ENCODE measurements at places on chromosomes 3 and 15.

GRCh38 chr3:136162322-136162721, 33.8 kb downstream of the MSL2 start:
- no peak for DNase-seq

DNA sequence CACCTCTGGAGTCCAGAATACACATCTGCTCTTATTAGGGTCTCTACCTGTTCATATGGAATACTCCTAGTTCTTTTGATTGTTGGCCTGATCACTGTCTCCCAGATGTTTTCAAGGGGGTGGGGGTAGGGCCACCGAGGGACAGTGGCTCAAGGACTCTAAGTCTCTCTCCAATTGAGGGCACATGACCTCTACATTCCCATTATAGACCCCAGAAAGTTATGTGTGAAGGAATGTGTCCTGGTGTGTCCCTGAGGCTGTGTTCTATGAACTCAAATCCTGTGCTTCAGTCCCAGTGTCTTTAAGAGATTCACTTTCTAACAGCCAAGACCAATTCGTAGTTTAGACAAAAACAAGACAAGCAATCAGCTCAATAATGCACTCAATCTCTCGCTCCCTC, 357.4 kb downstream of the ERC2 start:
- no peak for DNase-seq

- DNase-seq: no peak
These were observed 16.0 kb upstream of the WDR49 start for GRCh38 chr3:167669699-167670098.

GRCh38 chr15:88949734-88950400, 36.7 kb upstream of the MFGE8 start:
- no peak for DNase-seq

- DNase-seq: peak; percentile 56
These were observed 71.9 kb downstream of the MGLL start for GRCh38 chr3:127750226-127751031.

- no peak for DNase-seq
These were observed 138.3 kb downstream of the ANXA2 start for GRCh38 chr15:60259469-60259868.

DNA sequence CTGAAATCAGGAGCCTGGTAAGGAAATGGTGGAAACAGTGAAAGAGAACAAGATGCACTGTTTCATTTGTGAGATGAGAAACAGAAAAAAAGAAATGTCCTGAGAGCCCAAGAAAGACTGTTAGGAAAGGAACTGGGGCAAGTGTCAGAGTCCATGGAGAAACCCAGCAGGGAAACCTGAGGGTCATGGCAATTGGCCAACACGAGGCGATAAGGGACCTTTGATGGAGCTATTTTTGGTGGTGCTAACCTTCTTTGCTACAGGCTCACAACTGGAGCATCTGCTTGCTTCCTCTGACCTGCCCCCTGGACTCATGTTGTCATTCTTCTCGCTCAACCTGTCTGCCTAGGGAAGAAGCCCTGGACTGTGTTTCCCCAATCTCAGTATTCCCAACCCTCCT, 4.2 kb upstream of the TMEM41A start:
- DNase-seq: no peak

DNA sequence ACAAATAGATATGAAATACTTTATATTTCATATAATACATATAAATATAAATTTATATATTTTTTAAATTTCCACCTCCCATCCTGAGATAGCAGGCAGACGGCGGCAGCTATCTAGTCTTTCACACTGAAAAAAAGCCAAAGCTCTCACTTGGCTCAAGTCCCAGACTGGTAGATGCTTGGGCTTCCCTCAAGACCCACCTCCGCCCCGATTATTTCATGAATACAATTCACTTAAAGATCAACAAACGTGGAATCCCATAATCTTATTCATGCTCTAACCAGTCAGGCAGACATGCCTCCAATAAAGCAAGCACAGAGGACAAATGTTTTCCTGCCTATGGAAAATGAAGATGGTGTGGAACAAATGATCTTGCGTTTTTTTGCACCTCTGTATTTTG, 275.9 kb upstream of the NR2F2 start:
- no peak for DNase-seq

DNA sequence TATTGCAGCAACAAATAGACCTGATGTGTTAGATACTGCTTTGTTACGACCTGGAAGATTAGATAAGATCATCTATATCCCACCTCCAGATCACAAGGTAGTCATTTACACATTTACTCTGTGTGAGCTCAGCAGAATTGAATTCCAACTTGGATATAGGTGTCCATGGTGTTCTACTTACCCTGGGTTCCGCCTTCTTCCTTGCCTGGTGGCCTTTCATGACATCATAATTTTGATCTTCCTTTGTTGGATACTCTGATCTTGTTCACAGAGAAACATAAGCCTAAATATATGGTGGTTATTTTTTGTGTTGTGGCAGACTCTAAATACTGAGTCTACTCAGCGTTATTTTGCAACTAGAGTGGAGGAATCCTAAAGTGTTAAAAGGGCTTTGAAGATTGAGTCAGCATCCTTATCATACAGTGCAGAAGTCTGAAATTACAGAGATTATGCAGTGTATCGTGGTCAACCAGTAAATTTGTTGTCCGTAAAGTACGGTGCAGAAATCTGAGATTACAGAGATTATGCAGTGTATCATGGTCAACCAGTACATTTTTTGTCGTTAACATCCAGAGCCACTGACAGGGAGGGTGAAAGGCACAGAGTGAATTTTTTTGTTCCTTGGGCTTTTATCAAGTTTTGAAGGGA, 39.1 kb upstream of the GATM start:
- no peak for DNase-seq

GRCh38 chr15:75732809-75733451, 20.3 kb upstream of the CSPG4 start:
- DNase-seq: no peak

DNA sequence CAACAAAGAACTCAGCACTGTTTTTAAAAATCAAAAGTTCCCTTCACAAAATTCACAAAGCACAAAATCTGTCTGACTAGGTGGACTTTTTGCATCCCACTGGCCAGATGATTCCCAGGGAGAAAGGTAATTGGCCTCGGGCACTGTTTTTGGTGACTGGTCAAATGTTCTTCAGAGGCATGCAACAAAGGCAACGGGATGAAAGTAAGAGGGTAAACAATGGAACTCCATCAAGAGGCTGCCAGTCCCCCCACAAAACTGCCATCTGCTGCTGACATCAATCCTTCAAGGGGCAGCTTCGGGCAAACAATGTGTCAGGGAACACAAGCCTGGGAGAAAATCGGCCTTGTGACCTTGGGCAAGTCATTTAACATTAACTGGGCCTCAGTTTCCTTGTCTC, 3.3 kb downstream of the SRGAP3 start:
- no peak for DNase-seq

DNA sequence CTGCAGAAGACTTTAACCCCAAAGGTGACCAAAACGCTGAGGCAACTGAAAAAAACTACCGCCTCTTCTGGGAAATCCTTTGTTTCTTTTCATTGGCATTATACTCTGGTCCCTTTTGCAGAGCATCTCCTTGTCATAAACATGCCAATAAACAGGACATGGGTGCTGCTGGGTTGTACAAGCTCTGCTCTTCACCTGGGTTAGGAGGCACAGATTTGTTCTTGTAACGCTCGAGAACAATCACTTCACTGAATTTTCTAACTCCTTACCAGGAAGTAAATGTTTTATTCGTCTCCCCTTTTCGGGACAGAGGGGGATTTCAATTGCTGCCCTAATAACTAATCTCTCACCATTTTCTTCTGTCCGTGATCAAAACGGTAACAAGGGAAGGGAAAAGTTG, 1.3 kb downstream of the PLCH1 start:
- DNase-seq: no peak

- no peak for DNase-seq
These were observed 23.1 kb downstream of the LRRC31 start for GRCh38 chr3:169846458-169847193.

DNA sequence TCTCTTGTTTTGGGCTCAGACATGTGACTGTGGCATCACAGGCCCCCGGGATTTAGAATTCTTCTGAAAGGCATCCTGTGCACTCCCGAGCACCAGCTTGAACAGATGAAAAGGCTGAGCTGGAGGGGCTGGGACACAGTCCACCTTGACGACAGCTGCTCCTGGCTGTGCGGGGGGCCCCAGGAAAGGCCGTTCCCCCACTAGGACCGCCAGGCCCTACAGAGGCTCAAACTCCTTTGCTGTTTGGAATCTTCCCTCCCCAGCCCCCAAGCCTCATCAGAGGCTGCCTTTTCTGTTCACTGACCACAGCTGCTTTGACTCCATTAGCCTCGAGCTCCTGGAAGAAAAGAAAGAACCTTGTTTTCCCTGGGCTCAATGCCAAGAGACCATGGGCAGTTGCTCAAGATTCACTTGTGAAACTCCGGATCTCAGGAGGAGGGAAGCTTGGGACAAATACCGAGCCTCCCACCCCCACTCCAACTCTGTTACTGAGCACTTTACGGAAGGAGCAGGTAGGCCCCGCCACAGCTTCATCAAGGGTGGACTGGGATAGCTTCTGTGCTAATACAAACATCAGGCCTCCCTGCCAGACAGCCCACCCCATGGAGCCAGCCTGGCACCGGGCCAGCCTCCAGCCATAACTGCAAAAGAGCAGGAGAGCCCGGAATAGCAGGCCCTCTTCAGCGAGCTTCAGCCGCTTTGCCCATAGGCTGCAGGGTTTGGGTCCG, 15.7 kb downstream of the CIDEC start:
- no peak for DNase-seq

GRCh38 chr3:43810797-43811196, 120.1 kb downstream of the ABHD5 start:
- DNase-seq: no peak

GRCh38 chr3:18809640-18810305, 338.5 kb upstream of the KCNH8 start:
- no peak for DNase-seq

- DNase-seq: no peak
These were observed 551 bp downstream of the NCBP2 start for GRCh38 chr3:196941729-196942225.

DNA sequence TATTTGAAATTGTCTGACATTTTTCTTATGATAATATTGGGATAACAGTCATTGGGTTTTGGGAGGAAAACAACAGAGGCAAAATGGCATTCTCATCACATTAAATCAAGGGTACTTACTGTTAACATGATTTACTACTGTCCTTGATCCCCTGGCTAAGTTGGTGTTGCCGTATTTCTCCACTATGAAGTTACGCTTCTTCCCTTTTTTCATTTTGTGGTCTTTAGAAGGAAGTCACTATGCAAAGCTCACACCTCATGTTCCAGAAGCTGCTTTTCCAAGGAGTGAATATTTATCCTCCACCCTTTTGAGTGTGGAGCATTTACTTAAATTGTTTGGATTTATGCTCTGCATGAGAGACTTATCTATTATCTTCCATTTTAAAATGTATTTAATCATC, 63.7 kb downstream of the ALCAM start:
- DNase-seq: no peak

DNA sequence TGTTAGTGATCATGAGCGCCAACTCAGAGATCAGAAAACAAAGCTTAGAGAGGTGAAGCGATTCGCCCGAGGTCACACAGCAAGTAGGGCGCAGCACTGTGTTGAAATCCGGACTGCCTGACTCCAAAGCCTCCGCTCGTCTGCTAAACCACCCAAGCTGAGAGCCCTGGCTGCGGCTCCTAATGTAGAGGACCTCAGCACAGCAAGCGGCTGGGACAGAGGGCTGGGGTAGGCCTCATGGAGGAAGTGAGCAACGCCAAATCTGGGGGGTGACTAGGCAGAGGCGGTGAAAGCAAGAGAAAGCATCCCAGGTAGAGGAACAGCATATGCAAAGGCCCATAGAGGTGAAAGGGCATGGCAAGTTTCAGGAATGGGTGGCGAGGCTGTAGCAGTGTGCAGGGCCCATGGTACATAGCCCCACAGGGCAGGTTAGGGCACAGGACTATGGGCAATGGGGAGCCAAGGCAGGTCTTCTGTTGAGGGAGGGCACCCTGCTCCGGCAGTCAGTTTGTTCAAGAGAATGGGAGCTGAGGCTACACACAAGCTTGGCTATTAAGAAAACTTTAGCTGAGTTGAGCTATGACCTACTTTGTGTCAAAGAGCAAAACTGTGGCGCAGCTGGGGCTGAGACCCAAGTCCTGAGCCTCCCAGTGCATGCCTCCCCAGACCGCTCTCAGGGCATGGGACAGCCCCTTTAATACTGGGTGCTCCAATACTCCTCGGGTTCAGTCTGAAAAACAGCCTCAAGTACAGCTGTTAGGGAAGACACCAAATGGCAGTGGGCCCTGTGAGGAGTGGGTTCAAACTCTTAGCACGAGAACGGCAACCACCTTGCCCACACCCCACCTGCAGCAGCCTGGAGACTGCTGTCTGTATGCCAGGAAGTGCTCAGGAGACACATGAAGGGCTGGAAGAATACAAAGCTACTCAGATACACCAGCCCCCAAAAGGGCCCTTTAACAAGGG, 988 bp upstream of the CFAP92 start:
- DNase-seq: no peak

GRCh38 chr3:42638339-42638842, 15.1 kb upstream of the ZBTB47 start:
- DNase-seq: no peak

GRCh38 chr3:169699536-169700050, 36.1 kb upstream of the MECOM start:
- no peak for DNase-seq

DNA sequence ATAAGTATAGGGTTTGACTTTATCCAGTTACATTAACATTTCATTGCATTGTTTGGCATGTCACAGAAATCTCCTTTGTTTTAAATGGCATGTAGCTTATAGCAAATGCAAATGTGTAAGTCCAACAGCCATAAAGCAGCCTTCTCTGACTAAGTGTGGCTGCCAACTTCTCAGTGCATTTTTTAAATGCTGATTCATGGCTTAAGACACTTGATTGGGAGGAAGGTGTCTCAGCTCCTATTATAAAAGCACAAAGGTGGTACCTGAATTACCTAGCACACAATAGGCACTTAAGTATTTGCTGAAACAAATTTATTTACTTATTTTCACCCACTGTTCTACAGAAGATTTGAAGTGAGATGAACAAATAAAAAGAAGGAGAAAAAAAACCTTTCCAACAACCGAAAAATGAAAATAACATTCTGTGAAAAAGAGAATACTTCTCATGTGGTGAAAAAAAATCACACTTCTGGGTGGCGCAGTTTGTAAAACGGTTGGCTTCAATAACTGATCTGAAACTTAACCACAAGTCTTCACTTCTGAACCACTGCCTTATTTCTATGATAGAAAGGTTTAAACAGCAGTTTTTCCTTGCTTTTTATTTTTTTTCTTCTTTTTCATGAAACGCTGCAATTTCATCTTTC, 105.5 kb upstream of the ICE2 start:
- DNase-seq: no peak

- peak; percentile 31 for DNase-seq
These were observed 251.0 kb upstream of the TLE3 start for GRCh38 chr15:70348581-70349344.

GRCh38 chr3:148084931-148085330, 612.8 kb upstream of the AGTR1 start:
- DNase-seq: no peak

DNA sequence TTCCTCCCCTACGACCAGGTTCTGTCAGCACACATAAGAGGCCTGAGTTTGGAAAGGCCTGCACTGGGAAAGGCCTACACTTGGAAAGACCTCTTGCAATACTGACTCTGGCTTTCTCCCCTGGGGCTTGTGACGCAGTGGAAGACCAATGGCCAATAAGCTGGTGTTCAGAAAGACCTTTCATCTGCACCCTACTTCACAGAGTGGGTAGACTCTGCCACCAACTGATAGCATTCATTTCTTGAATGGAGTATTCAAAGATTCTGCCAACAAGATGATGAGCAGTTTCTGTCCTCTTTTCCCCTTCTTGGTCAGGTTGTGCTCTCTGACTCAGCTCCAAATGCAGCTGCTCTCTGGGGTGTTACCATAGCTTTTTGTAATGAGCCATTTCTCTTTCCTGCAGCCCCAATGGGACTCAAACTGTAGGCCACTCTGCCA, 48.8 kb downstream of the TIPARP start:
- DNase-seq: no peak

Data from NCI-H187 (cell line).